ENCODE measurements at places on chromosomes 7 and 10. TPM values are rescaled to one million over a fixed set of nuclear protein-coding genes. Genes with fewer than 3 reads are reported as not detected.

Gene CYP26C1
- not detected for total RNA-seq

DNA sequence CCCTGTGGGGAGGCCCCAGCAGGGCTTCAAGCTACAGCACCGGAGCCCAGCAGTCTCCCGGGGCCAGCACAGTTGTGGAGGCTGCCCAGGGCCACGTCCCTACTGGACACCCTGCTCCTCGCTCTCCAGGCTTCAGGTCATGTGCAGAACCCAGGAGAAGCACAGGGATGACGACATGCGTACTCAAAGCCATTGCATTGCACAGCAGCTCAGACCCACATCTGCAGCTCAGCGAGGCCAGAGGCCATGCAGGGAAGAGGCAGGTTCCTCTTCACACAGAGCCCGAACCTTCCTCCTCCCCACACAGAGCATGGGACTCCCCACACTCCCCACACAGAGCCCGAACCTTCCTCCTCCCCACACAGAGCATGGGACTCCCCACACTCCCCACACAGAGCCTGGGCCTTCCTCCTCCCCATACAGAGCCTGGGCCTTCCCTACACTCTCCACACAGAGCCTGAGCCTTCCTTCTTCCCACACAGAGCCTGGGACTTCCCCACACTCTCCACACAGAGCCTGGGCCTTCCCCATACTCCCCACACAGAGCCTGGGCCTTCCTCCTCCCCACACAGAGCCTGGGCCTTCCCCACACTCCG, 12.3 kb downstream of the CFAP46 start:
- DNase-seq = no peak

Gene GOLGA7B
- total RNA-seq = 0.69 TPM

DNA sequence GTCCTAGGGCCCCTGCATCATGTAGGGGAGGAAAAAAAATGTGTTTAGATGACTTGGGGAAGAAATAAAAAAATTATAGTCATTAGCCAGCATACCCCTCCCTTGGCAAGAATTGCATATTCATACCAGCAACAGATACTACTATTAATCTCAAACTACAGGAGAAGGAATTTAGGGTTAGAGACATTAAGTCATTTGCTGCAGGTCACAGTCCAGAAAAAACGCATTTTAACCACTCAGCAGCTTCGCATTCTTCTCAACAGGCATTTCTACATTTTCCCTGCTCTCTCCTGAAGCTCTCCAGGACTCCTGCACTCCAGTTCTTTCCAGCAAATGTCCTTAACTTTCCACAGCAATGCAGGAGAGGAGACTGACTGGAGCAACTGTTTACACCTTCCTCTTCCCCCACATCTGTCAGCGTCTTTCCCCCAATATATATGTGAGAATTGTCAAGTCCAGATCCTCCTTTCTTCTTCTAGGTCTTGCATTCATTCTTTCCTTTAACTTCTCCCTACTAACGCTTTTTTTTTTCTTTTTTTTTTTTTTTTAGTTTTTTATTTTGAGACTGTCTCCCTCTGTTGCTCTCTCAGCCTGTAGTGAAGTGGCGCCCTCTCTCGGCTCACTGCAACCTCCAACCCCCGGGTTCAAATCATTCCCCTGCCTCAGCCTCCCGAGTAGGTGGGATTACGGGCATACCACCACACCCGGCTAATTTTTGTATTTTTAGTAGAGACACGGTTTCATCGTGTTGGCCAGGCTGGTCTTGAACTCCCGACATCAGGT, 35.6 kb downstream of the PRPS1L1 start:
- no peak for DNase-seq

Gene ARPC1A
- 47.5 TPM for total RNA-seq

DNA sequence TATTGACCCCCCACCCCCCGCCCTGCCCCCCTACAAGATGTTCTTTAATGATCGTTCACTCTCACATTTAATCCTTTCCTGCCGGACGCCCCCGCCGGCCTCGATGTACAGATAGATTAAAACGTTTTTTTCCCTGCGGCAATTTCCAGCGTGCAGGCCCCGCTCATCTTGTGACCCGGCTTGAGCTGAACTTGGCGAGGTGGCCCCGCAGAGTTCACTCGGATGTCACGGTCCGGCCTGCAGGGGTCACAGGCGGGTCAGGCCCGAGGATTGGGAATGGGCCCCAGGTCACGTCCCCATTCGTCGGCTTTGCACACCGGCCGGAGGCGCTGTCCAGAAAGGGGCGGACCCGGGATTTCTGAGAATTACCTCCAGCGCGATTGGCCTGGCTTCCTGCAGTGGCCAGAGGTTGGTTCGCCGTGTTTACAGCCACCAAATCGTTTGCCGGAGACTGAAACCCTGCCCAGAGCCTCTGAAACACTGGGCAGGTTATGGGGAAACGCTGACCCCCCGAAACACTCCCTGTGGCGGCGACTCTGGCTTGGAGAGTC, 1.9 kb upstream of the CYP26A1 start:
- DNase-seq = no peak

Gene NPC1L1
- not detected for total RNA-seq

DNA sequence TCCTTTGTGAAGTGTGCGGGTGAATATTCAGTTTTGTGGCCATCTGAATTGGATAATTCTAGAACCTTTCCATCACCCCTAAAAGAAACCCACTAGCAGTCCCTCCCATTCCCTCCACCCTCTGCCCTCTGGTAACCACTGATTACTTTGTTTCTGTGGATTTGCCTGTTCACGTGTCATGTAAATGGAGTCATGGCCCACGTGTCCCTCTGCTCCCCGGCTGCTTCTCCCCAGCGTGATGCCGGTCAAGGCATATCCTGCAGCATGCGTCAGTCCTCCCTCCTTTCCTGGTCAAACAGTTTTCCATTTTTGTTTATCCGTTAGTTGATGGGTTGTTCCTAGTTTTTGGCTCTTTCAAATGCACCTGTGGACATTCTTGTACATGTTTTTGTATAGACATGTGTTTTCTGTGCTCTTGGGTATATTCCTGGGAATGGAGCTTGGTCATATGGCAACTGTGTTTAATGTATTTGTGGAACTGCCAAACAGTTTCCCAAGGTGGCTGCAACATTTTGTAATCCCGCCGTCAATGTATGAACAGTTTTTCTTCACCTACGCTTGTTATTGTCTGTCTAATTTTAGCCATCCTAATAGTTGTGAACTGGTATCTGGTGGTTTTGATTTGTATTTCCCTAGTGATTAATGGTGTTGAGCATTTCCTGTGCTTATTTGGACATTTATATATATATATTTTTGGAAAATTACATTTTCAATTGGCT, 22.4 kb downstream of the PPP2R2D start:
- no peak for DNase-seq

GRCh38 chr10:86203162-86203905, 163.3 kb downstream of the GRID1 start:
- no peak for DNase-seq

GRCh38 chr7:29343399-29343798, 148.8 kb downstream of the CHN2 start:
- no peak for DNase-seq
